HCT116 (cell line): ENCODE measurements at places on chromosomes 6 and 20.
A peak's percentile ranks its signal among the peaks of the same experiment; 100 is the strongest.

GRCh38 chr6:140032189-140032588, 657.7 kb upstream of the CITED2 start:
- DNase-seq: no peak

DNA sequence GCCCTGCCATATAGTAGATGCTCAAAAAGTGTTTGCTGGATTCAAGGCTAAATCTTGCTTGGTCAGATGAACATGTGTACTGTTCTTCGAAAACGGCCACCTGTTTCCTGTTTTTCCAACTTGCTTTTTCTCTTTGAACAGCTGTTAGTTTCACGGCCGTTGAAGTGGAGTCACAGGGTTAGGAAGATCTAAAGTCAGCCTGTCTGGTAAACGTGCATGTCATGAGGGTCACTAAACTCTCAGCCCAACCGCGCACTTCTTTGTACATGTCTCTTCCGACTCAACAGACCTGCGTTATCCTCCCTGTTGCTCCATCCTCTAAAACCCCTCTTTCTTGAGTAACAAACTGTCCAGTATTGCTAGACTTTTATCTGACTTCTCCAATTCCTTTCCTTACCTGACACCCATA, 93.2 kb upstream of the MAN1A1 start:
- no peak for DNase-seq

GRCh38 chr6:115891111-115891669, 169.5 kb downstream of the FRK start:
- peak; percentile 15 for DNase-seq

DNA sequence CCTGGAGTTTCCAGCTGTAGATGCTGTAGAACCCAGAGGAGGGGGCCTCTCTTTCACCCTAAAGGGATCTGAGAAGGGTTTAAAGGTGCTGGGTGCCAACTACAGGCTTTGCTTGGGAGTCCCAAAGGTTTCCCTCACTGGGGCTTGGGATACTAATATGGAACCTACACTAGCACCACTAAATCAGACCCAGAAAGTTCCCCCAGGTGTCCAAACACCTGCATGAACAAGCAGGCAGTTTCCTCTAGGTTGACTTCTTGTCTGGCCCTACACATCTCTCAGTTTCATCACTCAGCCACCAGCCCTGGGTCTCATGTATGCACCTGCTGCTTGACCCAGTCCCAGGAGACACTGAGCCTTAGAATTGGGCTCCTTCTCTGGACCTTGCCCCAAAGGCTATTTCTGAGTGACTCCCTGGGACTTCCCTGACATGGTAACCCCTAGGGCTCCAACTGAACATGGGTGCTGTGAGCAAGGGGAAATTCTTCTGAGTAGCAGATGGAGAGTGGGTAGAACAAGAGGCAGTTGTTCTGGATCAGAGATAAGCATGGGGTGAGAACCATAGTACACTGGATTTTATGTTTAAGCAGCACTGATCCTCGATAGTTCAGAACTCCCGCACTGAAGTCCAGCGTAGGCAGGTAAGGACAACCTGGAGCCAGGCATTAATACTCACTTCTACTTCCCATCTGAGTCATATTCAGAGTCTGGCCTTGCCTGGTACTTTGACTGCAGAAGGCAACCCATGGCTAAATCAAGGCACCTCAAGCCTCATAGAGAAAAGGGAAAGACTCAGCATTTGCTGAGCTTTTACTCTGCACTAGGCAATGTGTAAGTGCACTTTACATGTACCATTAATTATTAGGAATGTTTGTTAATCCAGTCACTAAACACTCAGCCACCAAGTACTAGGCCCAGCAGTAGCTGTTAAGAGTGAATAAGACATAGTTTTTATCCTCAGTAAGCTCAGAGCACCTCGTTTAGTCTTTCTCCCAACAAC, 16.8 kb downstream of the BCL2L1 start:
- DNase-seq: no peak

DNA sequence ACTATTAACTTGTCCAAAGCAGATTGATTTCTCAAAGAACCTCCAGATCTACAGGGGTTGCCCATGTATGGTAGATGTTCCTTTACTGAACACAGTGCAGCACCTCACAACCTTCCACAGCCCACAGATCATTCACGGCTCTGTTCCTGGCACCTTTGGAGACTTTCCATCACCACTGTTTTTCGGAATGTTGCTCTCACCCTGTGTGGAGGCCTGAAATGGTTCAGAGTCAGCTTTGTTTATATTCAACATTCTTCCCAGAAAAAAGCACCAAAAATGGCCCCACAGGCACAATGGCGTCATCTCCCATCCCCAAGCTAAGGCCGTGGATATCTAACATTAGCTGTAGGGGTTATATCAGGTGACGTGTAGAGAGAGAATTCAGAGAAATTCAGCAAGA, 74.7 kb downstream of the DHX35 start:
- no peak for DNase-seq

- DNase-seq: no peak
Measured at GRCh38 chr20:58696411-58696961, 3.9 kb downstream of the NPEPL1 start.

DNA sequence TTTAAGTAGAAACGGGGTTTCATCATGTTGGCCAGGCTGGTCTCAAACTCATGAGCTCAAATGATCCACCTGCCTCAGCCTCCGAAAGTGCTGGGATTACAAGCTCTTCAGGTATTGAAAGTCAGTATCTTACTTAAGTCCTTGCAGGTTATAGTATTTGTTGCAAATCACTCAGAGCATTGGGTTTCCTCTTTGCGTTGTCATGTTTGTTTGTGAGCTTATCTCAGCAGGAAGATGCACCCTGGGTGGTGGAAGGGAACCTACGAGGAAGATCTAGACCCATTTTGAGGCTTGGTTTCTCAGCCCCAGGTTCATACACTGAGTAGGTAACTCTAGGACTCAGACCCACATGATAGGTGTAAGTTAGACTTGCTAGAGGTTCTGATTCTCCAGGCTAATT, 18.6 kb downstream of the MYH7B start:
- no peak for DNase-seq

- DNase-seq: no peak
Measured at GRCh38 chr20:34435589-34435988, 72.5 kb downstream of the ITCH start.

- DNase-seq: peak; percentile 13
Measured at GRCh38 chr6:137002505-137002904, 42.3 kb downstream of the IL20RA start.

GRCh38 chr6:17417817-17418216, 24.4 kb downstream of the CAP2 start:
- no peak for DNase-seq

- no peak for DNase-seq
Measured at GRCh38 chr6:157233686-157234085, 89.6 kb downstream of the TMEM242 start.

GRCh38 chr6:494394-494793, 102.8 kb downstream of the IRF4 start:
- no peak for DNase-seq

- DNase-seq: no peak
Measured at GRCh38 chr20:41274152-41274551, 43.4 kb downstream of the ZHX3 start.

DNA sequence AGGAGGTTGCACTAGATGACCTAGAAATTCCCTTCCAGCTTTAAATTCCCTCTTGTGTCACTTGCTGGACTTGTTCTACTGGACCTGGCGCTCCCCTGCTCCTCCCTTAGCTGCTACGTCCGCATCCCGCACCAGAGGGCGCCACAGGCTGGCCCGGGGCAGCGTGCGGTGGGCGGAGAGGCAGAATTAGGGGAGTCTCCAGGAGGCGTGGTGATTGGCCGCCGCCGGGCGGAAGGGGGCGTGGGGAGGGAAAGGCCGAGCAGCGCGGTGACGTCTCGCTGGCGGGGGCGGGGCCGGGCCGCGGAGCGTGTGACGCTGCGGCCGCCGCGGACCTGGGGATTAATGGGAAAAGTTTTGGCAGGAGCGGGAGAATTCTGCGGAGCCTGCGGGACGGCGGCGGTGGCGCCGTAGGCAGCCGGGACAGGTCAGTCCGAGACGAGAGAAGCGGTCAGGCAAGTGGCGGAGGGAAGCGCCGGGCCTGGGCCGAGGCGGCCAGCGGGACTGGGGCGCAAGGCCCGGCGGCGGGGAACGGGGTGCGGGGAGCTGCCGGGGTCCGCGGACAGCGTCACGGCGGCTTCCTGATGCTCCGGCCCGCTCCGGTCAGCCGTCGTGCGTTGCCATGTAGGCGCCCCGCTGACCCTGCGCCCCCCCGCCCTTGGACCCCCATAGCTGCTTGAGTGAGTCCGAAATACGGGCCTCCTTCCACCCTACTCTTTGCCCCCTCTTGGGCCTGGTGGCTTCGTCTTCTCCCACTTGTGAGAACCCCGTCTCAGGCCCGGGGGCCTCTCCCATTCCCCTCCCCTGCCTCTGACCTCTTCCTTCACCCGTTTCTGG, at the start of gene PPARD:
PPARD (plus strand) TSS at position 301 of the 834 bp plus-strand sequence. CDS start 68,530 bp downstream, outside the sequence.
- DNase-seq: peak; percentile 90

DNA sequence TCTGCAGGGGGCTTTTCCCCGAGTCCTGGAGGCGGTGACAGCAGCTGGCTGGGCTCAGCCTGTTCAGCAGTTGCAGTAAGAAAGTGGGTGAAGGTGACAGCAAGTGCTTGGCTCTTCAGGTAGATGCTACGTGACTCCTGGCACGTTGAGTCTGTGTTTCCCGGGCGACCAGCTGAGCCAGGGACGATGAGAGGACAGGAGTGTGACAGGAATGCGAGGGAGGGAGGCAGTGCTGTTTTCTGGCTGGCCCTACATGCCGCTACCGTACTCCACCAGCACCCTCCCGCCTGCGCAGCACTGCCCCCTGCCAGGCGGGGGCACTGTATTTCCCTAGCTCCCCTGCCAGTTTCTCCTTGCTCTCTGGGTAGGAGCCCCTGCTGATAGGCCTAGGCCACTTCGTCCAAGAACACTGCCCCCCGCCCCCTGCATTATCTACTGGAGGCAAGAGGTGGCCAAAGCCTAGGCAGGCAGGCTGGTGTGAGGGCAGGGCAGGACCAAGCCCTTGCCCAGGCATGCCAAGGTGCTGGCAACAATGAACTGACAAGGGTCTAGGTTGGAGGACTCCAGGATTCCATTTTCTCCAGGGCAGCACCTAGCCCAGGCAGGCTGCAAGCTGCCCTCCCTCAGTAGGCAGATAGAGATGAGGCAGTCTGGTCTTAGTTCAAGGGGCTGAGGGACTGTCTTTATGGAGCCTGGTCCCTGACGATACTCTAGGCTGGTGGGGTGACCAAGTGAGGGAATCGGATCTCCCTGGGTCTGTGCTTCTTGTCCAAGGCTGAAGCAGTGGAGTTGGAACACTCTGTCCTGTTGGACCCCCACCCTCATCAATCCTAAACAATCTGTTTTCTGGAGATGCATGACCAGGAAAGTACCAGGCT, 19.2 kb downstream of the MRPS18A start:
- DNase-seq: peak; percentile 56

DNA sequence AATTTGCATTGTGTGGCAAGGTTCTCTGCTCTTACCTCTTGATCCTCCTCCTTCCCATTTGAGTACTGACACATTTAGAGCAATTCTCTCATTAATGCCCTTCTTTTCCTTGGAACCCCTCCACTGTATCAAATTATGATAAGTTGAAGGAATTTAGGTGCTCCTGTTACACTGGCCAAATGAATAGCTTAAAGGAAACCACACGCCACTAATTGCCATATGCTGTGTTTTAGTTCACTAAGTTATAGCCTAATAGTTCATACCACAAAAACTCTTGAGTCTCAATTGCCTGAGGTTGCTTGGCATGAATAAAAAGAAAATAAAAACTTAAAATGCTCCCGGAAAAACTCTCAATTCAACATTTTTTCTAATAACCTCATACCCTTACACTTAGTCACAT, 1239.3 kb downstream of the EPHA7 start:
- no peak for DNase-seq

DNA sequence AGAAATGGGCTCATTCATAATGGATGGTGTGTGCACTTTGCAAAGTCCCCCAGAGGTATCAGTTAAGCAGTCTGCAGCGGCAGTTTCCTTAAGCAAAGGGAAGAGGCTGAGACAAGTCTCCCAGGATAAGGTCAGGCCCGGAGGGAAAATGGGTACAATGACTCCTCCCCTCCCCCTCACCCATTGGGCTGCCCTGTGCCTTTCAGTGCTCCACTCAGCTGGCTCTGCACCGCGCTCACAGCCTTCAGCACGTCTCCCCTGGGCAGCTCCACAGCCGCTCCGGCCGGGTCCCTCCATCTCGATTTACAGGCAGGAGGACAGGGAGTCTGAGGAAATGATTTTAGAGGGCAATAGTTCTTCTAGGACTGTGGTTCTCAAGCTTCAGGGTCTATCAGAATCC, 264.8 kb downstream of the LRFN2 start:
- no peak for DNase-seq

GRCh38 chr20:53210931-53211330, 238.8 kb downstream of the TSHZ2 start:
- no peak for DNase-seq

DNA sequence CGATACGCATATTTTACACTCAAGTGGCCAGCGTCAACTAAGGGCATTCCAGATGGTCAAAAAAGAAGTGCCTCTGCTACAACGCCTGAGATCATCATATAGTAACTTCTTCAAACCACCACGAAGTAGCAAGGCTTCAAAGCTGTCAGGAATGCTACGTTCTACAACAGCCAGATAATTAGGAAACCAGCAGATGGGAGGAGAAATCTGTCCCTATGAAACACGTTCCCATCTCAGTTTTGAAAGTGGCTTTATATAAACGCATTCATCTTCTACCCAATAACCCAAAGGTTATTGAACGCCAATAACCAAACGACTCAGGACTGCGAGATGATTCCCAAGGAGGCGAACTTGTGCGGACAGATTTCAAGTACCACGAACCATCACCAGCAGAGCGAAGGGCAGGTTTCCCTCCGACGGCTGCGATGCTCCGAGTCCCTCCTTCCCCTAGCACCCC, 1.2 kb downstream of the ABHD12 start:
- DNase-seq: no peak

GRCh38 chr20:23776067-23776771, 25.5 kb upstream of the CST1 start:
- DNase-seq: no peak

GRCh38 chr20:45904583-45905504, 7.1 kb downstream of the PLTP start:
- no peak for DNase-seq

- no peak for DNase-seq
Measured at GRCh38 chr6:145875496-145876211, 61.1 kb upstream of the FBXO30 start.

DNA sequence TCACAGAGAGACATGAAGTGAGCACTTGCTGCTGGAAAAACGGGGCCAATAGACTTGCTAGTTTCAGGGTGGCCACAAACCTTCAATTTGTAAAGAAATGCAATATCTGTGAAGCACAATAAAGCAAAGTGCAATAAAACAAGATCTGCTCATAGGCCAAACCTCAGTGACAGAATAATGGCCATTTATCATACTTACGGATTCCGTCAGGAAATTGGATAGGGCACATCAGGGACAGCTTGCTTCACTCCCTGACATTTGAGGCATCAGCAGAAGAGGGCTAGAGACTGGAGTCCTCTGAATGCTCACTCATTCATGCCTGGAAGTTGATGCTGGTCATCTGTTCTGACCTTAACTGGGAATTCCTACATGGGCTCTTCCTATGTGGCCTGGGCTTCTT, 165.5 kb upstream of the OPRM1 start:
- DNase-seq: no peak

DNA sequence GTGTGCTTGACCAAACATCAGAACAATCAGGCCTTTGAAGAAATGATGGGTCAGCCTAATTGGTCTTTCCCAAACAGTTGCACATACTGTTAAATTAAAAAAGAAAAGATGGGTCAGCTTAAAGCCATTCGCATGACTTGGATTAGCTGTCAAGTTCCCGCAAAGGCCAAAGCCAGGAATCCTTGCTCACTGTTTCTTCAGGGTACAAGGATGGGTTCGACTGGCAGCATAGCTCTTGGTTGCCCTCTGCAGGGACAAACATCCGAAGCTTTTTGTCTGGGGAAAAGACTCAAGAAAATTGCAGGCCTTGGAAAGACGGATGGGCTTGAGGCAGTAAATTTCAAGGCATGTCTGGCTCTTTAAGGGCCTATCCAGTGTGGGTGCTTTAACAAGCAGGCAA, 168.0 kb downstream of the HDGFL1 start:
- DNase-seq: peak; percentile 4
